ENCODE measurements at places on chromosomes 12 and 14. TPM values are rescaled to one million over a fixed set of nuclear protein-coding genes. Genes with fewer than 3 reads are reported as not detected.

Gene RNASE8
- not detected for total RNA-seq

Gene VDR
- 18.0 TPM for total RNA-seq

GRCh38 chr12:122886851-122887818, 8.8 kb downstream of the VPS37B start:
- ATAC-seq, result peak; percentile 65

- no peak for ATAC-seq
Measured at GRCh38 chr12:1763153-1763552, 57.2 kb upstream of the LRTM2 start.

- ATAC-seq, result no peak
Measured at GRCh38 chr12:6315704-6316597, 5.5 kb downstream of the PLEKHG6 start.

DNA sequence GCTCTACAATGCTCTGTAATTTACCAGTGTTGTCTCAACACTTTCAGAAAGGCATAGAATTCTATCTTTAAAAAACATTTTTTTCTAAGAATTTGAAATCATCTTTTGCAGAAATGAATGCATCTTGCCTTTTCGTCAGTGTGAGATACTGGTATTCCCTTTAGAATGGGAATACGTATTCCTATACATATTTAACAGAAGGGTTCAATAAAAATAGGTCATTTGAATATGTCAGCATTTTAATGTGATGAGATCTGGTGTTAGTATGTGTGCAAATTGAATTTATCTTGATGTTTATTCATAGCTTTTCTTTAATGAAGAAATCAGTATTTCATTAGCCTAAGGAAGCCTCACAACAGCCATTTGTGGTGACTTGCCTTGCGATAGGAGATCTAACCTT, 44.2 kb downstream of the WDR20 start:
- ATAC-seq, result no peak

- no peak for ATAC-seq
Measured at GRCh38 chr12:1835211-1836131, 15.1 kb downstream of the LRTM2 start.

DNA sequence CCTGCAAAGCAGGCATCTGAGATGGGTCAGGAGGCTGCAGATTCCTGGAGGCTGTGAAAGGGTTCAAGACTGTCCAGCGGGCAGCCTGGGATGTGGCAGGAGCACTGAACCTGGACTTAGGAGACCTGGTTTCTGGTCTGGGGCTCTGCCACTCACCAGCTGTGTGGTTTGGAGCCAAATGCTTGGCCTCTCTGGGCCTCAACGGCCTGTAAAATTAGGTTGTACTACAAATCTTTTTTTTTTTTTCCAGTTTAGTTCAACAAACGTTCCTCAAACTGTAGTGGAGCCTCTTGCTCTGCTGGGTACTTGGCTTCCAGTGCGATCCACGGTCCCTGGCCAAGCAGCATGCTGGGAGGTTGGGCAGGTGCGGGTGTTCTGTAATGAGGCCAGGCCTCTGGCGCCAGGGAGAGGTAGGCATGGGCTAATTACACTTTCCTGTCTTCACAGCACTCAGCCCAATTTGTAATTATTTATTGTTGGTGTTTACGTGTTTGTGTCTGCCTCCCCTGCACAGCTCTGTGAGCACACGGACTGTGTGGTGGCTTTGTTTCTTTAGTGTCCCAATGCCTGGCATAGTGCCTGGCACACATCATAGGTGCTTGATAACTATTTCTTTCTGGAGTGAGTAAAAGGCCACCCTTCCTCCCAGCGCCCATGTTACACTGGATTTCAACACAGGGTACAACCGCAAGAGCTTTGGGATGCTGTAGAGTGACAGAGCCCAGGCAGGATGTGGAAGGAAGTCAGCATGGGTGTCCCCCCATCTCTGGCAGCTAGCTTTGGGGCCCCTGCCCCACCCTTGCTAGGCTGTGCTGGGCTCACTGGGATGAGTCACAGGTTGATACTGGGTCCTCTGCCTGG, 5.8 kb upstream of the KRT80 start:
- peak; percentile 10 for ATAC-seq

GRCh38 chr12:94761559-94761958, 111.2 kb upstream of the TMCC3 start:
- ATAC-seq, result peak; percentile 93

DNA sequence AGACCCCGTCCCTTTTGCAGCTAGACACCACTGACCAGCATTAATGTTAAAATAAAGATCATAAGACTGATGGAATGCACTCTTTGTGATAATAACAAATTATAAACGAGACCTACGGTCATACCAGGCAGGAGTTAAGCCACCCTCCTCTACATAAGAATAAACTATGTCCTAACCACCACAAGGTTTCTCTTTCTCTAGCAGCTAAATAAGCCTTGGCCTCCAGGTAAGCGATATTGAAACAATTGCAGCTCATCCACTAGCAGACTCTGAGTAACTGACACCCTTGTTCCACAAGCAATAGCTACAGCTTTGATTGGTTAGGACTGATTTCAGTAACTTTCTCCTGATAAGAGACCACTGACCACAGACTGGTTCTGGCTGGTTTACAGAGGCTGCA, 144.2 kb upstream of the CCDC198 start:
- no peak for ATAC-seq

DNA sequence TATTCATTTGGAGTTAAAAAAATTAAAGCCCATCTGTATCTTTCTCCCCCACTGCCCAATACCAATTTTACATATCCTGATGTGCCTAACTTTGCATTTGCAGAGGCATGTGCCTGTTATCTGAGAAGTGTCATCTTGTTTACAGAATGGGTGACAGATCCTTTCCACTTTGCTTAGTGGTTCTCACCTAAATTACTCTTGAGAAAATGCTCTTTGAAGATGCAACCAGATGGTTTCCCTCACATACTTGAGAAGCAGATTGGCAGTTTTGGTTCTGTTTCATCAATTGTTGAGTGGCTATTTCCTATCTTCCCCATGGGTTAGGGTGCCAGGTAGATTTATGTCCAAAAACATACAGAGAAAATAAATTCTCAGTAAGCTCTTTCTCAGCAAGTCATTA, 1051.4 kb upstream of the ATXN7L3B start:
- no peak for ATAC-seq
